ENCODE measurements at places on chromosomes 7 and 10.

DNA sequence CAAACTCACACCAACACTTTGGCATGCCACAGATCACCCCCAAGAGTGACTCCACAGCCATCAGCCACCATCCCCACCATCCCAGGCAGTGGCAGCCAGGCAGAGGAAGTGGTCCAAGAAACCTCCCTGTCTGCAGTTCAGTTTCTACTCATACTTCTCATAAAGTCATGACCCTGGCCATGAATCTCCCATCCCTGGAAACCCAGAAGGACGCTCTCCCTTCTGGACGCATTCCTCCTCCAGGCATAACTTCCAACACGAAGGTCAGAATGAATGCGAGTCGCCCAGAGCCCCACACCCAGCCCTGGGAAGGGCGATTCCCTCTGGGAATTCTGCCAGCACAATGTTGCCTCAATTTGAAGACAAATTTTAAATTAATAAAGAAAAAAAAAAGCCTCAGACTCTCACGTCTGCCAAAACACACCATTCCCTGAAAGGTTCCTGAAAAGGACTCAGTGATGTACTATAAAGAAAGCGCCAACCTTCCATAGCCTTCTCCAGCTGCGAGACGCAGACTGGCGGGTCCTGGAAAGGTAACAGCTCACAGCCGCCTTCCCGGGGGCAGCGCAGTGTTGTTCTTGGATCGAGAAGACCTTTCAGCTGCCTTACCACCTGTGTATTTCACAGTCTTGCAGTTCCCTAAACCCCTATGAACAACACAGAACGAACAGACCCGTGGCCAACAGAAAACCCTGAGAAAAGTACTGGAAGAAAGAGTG lies 307.6 kb downstream of the FRMD4A start:
- DNase-seq = peak; percentile 73

DNA sequence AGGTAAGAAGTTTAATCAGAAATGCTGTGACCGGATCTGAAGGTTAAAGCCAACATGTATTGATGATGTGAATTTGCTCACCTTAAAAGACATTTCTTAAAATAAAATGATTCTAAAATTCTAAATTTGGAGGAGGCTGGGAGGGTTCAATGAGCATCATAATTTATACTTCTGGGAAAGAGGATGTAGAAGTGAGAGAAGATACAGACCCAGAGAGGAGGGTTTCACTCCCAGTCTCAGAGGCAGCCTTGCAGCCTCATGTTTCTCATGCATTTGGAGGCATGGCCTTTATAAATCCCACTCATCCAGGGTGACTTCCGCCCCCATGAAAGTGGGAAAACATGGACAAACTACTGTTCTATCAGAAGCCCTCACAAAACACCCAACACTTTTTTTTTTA lies 305.6 kb upstream of the PITRM1 start:
- no peak for DNase-seq

- DNase-seq = no peak
Observed at GRCh38 chr7:148503900-148504487, 86.6 kb upstream of the C7orf33 start.

DNA sequence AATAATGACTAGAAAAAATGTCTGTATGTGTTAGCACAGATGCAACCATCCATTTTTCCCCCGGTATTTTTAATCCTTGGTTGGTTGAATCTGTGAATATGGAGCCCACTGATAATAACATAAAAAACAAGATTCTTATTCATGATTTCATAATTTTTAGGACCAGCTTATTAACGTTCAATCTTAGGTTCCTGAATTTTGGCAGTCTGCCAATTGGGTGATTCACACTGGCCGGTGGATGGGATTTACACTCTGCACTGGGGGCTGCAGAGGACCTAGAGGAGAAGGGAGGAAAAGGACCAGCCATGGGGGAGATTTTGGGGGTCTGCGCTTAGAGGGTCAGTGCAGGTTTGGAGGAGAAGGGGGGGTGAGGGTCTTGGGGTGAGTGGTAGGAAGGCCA lies 327.9 kb downstream of the ACTR3B start:
- DNase-seq = no peak

- no peak for DNase-seq
Observed at GRCh38 chr10:35451151-35452016, 115.1 kb downstream of the CCNY start.

DNA sequence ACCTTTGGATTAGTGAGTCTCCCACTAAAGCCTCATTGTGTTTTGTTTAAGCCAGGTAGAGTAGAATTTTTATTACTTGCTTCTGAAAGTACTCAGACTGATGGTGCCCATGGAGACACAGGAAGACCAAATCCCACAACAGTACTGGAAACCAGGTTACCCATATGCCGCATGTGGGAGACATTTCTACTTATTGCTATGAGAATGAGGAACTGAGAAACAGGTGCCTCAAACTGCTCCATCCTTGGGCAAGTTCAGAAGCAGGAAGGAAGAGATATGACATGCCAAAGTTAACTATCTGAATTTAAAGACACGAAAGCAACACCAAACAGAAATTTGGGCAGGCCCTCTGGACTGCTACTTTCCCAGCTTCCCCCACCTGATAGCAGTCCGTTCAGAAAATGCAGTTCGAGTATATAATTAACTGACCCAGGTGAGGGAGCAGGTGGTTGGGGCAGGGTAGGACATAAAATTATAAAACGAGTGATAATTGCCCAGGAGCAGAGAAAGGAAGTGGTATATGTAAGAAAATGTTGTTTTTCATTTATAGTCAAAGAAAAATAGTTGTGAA lies 382.3 kb upstream of the MTPN start:
- DNase-seq = no peak

DNA sequence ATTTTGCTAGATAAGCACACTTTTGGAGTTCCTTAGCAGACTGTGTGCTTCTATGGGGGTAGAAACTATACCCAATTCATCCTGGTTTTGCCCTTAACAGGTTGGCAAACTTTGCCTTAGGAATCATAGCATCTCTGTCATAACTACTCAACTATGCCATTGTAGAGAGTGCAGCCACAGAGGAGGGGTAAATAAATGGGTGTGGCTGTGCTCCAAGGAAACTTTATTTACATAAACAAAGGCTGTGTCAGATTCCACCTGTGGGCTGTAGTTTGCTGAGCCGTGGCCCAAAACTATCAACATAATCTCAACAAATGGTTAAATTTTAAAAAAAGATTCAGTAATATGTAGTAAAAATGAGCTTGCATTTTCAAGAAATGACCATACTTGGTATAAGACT lies 51.6 kb upstream of the LAMB1 start:
- no peak for DNase-seq

DNA sequence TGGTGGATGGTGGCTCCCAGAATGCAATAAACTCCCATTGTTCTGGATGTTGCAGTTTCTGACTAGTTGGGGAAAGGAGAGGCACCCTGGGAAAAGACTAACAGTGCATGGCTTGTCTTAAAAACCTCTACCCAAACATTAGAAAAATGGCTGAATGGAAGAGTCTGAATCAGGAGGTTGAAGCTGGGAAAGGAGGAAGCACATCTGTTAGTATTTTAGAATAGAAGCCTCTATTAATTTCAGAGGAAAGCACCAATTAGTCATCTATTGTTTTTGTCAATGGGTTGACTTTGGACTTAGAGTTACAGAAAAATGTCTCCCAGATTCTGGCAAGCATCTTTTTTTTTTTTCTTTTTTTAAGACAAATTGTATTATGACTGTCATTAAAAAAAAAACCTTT lies 56.1 kb upstream of the ELMO1 start:
- DNase-seq = no peak

DNA sequence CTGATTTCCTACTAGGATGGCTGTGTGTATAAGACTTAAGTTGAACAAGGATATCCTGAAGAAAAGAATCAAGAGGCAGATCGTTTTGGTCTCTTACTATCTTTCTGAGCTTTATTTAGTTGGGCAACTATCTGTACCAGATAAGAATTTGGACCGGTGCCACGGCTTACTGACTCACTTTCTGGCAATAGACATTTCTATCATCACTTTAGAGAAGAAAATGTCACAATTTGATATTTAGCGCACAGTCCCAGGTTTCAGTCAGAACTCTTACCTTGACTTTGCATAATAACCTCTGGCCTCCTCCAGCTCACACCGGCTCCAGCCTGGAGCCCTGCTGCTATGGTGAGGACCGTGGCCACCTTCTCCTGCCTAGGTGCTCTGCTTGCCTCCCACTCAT lies 218.2 kb upstream of the MDFIC start:
- DNase-seq = no peak

DNA sequence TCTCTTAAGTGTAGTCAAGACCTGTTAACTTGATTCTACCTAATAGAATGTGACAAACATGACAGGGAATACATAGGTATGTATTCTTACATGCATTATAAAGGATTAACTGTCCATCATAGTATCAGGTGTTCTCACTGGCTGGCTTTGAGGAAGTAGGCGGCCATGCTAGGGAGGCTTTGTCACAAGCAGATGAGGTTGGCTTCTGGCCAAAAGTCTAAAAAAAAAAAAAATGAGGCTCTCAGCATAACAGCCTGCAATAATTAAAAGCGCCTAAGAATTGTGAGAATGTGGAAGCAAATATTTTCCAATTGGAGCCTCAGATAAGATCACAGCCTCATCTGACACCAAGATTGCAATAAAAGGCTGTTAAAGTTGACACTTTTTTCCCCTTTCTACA lies 1256.8 kb upstream of the SORCS1 start:
- DNase-seq = no peak

DNA sequence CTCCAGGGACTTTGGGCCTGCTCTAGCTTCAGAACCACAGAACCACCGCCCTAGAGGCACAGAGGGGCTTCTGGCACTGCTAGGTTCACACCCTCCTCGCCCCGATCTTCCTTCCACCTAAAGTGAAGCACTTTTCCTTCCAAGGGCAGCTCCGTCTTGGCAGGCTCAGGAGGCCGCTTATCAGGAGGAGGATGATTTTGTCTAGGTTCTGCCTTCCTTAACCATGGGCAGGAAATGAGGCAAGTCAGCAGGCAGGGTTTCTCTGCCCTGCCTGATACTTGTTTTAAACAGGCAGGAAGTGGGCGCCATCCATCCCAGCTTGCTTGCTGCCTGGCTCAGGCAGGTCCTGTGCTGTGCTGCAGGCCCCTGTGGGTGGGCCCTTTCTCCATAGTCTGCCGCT lies 8.3 kb upstream of the ATP6V0E2 start:
- DNase-seq = no peak

DNA sequence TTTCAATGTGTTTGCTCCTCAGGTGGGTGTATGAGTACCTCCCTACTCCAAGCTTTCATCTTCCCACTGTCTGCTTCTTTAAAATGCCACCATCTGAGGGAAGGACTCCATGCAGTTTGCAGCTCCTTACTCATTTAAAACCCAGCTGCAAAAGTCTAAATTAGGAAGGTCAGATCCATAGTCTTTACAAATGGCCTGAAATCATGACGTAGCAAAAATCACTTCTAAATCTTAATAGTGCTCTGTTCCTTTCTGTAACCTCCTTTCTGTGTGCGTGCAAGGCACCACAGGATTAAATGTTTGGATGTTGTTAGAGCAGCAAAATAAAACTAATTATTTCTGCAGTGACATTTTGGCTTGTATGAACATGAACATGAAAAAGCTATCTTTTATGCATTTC lies 366.9 kb upstream of the IGFBP3 start:
- no peak for DNase-seq

- DNase-seq = no peak
Observed at GRCh38 chr10:3071405-3072198, 4.3 kb downstream of the PFKP start.

DNA sequence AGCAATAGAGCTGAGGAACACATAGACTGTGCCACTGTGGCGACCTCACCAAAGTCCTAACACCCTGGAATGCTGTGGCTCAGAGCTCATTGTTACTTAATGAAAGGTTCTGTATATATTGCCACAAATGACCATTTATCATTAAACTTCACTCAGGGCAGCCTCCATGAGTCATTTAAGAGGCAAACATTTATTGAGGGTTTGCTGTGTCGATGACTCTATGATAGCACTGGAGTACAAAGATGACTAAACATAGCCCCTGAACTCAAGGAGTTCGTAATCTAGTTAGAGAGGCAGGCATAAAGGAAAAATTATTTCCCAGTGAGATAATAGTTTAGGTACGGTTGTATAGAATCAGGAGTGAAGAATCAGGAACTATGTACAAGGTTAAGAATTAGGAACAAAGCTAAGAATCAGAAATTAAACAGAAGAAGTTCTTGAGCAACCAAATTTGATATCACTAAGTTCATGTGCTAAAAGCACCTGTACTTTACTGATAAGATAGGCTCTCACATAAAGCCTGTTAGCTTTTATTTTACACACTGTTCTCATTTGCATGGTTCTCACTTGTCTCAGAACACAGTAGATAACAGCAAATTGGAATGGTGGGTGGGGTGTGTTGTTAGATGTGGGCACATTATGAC lies 7.9 kb downstream of the ENTPD7 start:
- no peak for DNase-seq

DNA sequence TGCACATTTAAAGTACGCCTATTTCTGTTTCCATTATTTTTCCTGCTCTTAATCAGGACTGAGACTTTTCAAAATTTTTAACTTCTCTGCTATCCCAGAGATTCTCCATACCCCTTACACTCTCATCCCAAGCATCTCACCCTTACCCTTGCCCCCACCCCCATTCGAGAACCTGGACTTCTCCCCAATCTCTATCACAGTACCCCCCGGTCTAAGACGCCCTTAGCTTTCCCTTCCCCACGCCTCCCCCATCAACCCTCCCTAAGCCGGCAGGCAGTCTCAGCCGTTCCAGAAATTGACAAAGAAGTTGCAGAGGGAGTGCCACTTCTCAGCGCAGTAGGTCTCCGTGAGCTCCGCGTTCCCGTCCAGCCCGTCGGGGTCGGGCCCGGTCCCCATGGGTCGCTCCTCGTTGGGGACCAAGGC lies 1.4 kb downstream of the FGFBP3 start:
- no peak for DNase-seq

DNA sequence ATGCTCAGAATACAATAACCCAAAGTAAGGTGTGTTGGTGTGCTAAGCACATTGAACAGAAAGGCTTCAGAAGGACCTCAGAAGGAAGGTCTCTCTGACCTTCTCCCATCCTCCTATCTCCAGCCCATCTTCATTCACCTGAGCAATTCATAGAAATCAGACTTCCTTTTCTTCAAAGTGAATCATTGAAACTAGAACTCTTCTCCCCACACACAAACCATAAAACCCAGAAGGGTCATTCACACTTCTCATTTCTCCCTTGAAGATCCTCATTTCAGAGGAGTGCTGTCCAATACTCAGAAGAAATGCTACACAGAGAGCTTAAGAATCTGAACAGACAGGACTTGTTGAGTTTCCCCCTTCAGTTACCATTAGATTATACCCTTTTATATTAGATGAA lies 89.5 kb downstream of the VWDE start:
- DNase-seq = no peak

GRCh38 chr10:6843481-6843881 lies 263.4 kb upstream of the PRKCQ start:
- no peak for DNase-seq

GRCh38 chr7:106944035-106944665 lies 79.1 kb downstream of the PIK3CG start:
- DNase-seq = no peak

DNA sequence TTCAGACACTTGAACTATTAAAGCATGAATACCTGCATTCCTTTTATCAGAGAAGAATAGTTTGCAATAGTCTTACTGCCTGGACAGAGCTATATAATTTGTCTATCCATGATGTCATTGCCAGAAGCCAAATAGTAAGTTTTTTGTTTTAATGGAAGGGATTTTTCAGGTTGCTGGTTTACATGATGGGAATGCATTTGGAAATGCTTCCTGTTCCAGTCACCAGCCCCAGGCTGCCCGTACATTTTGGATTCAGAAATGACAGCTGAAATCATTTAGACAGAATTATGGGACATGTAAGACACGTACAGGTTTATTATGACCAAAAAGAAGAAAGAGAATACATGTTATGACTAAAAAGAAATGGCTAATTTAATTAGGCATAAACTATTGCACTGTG lies 293.1 kb downstream of the CDK14 start:
- DNase-seq = no peak
